ENCODE measurements at places on chromosomes 5 and 9.
A peak's percentile ranks its signal among the peaks of the same experiment; 100 is the strongest.

DNA sequence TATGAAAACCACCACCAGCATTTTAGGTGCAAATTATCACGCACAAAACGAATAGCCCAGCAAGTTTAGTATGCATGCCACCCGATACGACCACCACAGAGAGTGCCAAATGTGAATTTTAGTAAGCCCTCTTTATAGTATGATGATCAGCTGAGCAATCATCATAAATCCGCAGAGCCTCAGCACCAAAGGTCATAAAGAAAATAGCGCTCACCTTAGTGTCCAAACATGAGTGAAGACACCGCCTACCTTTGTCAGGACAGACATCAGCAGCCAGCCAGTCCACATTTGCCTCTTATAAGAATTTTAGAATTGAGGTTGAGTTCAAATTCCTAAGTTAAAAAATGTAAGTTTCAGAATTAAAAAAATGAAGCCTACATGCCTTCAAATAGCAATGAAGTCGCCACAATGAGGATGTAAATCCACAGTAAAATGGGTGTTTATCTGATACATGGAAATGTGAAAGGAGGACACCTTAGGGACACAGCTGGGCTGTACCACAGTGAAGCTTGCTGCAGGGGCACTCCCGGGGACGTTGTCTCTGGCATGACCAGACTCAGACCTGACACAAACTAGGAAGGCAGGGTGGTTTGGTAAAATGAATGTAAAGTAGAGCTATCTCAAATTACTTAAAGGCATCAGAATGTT, 149.0 kb downstream of the AUH start:
- no peak for DNase-seq

GRCh38 chr5:45847877-45848276, 151.7 kb upstream of the HCN1 start:
- no peak for DNase-seq

DNA sequence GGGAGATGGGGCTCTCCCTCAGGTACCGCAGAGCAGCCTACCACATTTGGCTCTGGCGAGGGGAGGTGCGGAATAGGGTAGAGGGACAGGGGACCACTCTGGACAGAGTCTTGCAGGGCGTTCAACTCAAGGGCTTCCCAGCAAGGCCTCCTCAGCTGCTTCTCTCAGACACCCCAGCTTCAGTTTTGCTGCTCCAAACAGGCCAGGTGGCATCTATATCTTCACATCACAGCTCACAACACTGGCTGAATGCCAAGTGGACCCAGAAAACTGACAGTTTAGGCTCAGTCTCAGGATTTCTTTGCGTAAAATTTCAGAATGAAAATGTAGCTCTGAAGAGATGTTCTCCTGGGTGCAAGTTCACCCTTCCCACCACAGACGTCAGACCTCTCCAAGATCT, 592.6 kb upstream of the ADAMTS16 start:
- DNase-seq: no peak

GRCh38 chr9:134930398-134930797, 12.7 kb upstream of the FCN1 start:
- DNase-seq: no peak

DNA sequence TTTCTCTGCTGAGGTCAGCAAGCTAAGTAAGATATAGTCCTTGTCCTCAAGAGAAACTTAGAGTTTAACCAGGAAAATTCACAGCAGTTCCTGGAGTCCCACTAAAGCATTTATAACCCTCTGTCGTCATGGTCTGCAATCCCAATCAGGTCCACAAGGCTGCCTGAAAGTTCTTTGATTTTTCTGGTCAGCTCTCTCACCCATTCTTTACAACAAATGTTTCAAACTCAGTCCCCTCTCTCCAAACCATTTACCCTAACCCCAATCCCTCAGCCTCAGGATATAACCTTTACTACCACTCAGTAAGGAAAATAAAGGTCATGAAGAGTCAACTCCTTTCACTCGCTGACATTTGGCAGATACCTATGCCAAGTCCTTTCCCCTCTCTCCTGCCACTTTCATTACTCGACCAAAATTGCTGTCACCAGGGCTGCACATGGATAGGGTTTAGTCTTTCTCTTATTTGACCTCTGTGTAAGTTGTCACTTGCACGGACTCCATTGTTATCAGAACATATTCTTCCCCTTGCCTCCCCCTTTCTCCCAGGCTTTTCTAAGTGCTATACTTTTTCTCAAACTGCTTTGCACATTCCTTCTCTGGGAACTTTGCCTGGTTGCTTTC, 936.6 kb downstream of the NR2F1-AS1 start:
- DNase-seq: no peak

DNA sequence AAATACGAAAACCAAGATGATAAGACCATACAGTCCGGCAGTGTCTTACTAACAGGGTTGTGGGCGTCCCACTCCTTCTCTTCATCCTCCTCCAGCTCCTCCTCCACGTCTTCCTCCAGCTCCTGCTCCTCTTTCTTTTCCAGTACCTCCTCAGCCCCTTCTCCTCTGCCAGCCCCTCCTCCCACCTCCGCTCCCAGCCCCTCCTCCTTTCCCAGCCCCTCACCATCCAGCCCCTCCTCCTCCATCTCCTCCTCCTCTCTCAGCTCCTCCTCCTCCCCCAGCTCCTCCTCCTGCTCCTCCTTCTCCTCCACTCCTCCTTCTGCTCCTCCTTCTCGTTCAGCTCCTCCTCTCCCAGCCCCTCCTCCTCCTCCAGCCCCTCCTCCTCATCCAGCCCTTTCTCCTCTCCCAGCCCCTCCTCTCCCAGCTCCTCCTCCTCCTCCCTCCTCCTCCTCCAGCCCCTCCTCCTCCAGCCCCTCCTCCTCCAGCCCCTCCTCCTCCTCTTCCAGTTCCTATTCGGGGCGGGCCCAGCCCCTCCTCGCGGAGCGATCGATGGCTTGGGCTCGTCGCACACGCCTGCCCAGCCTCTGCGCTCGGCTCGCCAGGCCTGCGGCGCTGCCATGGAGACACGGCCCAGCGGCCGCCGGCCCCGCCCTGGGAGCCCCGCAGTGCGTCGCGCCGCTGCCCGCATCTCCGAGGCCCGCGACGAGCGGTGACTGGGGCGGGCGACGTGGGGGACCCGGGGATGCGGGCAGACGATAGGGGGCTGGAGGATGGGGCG, at the start of gene BRD3OS:
TSS of gene BRD3OS (plus strand) at position 654 of the 778 bp plus-strand sequence. CDS start 1,267 bp downstream, outside the sequence.
- peak; percentile 95 for DNase-seq

DNA sequence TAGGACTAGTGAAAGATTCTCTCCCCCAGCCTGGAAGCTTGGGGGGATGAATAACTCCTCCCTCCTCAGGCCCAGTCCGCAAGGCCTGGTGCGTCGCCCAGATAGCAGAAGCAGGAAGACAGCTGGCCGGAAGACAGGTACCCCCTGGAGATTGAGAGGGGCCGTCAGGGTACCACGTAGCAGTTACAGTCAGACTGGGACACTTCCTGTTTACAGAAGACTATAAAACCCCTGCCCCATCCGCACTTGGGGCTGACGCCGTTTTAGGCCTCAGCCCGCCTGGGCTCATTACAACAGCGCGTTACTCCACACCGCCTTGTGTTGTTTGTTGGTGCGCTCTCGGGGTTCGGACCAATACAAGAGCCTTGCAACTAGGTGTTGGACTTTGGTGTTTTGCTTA, 15.4 kb downstream of the SEMA6A start:
- DNase-seq: no peak

- DNase-seq: no peak
Measured at GRCh38 chr9:89524963-89525362, 27.1 kb upstream of the SEMA4D start.

DNA sequence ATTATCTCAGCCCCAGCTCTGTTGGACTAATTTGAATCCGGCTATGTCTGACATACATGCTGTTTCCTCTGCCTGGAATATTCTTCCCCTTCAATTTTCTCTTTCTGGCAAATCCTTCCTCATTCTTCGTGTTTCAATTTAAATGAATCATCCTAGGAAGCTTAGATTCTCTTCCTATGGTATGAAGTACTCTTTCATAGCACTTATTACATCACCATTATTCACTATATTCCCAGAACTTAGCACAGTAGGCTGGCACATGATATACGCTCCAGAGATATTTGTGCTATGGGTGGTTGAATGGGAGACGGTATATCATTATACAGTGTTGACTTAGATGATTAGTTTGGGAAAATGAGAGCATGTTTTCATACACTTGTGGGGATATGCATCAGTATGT, 91.0 kb upstream of the JAK2 start:
- no peak for DNase-seq

DNA sequence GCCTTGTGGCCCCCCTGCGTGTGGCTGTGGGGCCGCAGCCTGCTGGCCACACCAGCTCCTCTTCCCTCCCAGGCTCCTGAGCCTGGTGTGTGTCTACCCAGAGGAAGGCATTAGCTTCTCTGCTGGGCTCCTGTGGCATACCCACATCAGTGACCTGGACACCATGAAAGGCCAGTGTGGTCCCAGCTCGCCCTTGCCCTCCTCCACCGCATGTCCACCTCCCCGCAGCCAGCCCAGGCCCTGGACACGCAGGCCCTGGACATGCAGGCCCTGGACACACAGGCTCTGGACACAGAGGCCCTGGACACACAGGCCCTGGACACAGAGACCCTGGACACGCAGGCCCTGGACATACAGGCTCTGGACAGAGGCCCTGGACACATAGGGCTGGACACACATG, 153.4 kb upstream of the PPP1R26 start:
- DNase-seq: peak; percentile 10

All from D341Med (cell line).